NT2/D1 (cell line): ENCODE measurements at places on chromosomes 2 and 18.

GRCh38 chr2:154374416-154374815 is 324.1 kb upstream of the KCNJ3 start:
- no peak for DNase-seq

- no peak for DNase-seq
Measured at GRCh38 chr2:24469148-24469650, 21.9 kb upstream of the NCOA1 start.

- DNase-seq = no peak
Measured at GRCh38 chr18:61917818-61918217, 25.0 kb upstream of the RNF152 start.

- no peak for DNase-seq
Measured at GRCh38 chr2:64101141-64101591, 43.1 kb downstream of the PELI1 start.

DNA sequence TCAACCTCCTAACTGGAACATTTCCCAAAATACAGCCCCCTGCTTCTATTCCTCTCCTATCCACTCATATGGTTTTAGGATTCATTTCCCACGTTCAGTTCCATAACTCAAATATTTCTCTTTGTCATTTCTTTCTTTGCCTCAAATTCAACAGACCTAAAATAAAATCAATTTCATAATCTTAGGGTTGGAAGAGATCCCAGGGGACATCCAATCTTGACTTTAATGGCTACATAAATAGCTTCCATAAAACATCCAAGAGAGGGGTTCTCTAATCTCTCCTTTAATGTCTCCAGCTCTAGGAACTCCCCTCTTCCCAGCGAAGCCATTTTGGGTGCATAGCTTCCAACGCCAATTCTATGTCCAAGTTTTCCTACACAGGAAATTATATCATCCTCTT is 33.8 kb downstream of the RBKS start:
- no peak for DNase-seq

DNA sequence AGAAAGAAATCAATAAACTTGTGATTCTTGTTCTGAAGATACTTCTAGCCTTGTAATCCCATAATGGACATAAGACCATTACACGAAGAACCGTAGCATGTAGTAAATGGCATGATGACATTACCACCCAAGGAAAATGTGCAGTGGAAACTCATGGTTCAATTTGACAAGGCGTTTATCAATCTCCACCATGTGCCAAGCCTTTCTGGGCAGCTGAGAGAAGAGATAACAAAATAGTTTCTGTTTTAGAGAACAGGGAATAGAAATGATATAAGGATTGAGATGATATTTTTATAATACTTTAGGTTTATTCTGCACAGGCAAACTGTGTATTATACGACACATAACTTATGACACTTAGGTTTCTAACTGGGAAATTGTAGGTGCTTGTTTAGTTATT is 19.2 kb downstream of the ABI2 start:
- no peak for DNase-seq

- peak; percentile 73 for DNase-seq
Measured at GRCh38 chr2:5913711-5914395, 221.7 kb downstream of the SOX11 start.

GRCh38 chr18:72672364-72673184 is 128.4 kb upstream of the CBLN2 start:
- peak; percentile 9 for DNase-seq

DNA sequence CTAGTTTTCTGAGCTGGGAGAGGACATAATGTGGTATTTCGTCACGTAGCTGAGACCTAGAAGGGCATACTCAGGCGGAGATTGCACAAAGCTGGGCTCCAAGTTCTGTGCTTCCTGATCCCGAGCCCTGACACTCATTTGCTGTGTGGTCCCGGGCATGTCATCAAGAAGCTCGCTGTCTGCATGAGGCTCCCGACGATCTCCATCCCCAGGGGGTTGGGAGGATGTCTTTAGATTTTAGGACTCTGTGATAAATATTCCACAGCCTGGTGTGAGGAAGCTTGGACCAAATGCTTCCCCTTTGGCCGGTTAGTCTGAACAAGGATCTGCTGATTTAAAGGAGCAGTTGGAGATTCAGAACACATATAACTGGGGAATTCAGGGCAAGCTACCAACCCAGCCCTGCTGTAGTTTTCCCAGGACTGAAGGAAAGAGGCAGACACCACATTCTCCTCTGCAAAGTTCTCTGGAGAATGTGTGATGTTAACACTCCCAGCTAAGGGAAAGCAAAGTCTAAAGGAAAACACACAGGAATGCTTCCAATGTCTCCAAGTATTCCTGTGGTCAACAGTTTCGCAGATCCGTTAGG is 2.3 kb downstream of the KCNE4 start:
- no peak for DNase-seq
